ENCODE measurements at places on chromosomes 1 and 21. TPM values are rescaled to one million over a fixed set of nuclear protein-coding genes. Genes with fewer than 3 reads are reported as not detected.

Gene LRRN2
- 6.4 TPM for polyA plus RNA-seq

GRCh38 chr21:26736449-26736848, 108.8 kb downstream of the ADAMTS1 start:
- DNase-seq, result no peak

GRCh38 chr1:211113566-211113965, 20.4 kb downstream of the KCNH1 start:
- DNase-seq, result no peak

Gene AMIGO1
- 14.8 TPM for polyA plus RNA-seq

Gene PROK1
- not detected for polyA plus RNA-seq

Gene RAB7B
- 12.2 TPM for polyA plus RNA-seq

DNA sequence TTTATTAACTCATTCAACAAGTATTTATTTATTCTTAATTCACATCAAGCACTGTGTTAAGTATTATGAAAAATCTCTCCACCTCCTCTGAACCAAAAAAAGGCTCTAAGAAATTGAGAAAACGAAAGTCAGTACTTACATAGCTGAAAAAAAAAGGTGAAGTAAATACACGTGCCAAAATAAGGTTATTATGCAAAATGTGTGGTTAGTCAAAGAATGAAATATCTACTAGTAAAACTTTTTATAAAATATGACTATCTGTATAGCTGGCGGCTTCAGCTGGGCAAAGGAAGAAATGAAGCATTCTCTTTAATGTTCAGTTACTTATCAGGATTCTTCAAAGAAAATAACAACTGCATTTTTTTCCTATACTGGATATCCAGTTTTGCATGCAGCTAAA, 35.5 kb upstream of the ASPM start:
- no peak for DNase-seq

DNA sequence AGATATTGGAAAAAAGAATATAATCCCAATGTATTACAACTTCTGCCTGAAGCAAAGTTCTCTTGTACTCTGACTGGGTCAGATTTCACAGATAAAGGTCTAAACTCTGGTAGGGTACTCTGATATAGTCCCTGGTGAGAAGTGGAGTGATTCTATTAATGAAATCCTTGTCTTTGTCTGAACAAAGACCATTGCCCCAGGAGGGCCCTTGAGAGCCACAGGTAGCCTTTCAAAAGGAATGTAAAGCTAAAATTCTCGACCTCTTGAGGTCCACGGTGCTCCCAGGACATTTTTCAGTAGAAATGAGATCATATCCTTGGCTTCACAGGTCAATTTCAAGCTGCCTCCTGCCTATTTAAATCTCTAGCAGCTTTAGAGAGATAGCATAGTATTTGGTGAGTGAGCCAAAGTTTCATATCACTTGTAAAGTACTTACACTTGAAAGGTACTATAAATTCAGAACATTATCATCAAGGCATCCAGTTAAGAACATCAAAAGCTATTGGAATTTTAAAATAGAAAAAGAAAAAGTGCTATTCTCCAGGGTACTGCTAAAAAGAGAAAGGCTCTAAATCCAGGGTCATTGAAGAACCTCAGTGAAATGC, 10.1 kb downstream of the TNNI3K start:
- DNase-seq, result no peak

- no peak for DNase-seq
Measured at GRCh38 chr1:83102630-83103071, 896.3 kb downstream of the TTLL7 start.

DNA sequence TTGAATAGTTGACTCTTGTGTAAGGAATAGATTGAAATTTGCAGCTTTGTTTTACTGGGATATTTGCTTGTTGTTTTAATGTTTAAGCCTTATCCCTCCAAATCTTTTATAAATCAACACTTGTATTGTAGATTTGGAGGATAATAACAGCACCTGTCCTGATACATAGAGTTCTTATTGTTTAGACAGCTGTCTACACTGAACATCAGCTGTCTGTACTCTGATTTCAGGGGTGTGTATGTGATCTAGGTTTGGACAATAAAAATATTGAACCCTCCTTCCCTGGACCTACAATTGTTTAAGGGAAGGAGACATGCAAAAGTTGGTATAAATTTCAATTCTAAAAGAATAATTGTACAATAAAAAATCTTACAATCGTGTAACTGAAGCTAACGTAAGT, 48.3 kb upstream of the DPH5 start:
- DNase-seq, result no peak

Gene FAM131C
- polyA plus RNA-seq, result not detected

DNA sequence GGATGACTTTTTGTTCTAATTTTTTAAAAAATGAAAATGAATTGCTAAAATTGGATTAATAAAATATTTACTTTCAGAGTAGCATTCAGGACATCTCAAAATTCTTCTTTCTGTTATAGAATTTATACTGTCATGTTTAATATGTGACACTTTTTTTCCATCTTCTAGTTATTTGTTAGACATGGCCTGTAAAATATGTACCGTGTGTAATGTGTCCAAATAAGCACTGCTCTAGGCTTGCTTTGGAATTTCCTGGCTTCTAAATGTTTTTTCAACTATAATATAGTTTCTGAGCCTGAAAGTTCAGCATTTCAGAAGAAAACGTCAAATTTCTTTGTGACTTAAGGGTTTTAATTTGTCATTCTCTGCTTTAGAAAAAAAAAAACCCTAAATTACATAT, 243.6 kb downstream of the DNM3 start:
- no peak for DNase-seq

- no peak for DNase-seq
Measured at GRCh38 chr1:102296116-102296515, 299.4 kb upstream of the OLFM3 start.

GRCh38 chr1:174153085-174153824, 6.1 kb upstream of the RABGAP1L start:
- DNase-seq, result no peak

Gene B3GALT5
- polyA plus RNA-seq, result 0.37 TPM

- DNase-seq, result no peak
Measured at GRCh38 chr1:174761901-174762585, 237.7 kb upstream of the CACYBP start.

DNA sequence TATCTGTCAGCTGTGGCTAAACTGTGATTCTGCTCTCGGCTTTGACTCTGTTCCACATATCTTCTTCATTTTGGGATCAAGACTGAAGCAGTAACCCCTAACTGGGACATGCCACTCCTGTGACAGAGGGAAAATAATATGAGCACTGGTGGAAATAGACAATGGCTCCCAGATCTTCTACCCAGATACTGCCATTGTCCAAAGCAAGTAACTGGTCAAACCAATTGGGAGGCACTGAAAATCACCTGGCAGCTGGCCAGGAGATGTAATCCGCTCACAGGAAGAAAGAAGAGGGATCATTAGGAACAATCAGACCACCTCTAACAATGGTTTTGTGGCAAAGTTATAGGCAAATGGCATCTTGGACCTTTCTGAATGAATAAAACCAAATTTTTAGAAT, 10.7 kb downstream of the SNX7 start:
- DNase-seq, result no peak

DNA sequence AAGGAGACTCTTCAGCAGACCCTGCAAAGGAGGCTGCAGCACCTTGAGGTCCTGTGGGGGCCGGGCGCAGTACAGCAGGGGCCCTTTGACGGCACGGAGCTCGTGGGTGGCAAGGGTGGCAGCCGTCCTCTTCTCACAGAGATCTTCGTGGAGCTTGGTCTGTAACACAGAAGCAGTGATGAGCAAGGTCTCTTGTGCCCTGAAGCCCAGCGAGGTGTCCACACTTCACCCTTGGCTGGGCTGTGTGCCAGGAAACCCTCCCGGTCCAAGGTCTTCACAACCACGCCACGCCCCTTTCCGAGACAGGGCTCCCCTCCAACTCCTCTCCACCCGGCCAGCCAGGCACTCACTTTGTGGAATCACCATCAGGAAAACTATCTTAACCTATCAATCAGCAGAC, 11.3 kb downstream of the LRRC47 start:
- no peak for DNase-seq

DNA sequence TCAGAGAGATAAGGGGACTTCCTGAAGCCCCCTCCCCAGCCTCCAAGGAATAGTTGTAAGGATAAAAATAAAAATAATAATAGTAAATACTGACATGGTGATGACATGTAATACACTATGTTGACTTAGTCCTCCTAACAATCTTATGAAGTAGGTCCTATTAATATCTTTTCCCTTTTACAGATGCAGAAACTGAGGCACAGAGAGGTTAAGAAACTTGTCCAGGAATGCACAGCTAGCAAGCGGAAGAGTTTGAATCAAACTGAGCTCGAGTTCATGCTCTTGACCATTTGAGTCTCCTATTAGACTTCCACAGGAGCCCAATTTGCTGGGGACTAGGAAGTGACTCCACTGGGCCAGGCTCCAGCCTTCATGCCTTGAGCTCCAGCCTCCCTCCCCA, 194.8 kb downstream of the GRIK3 start:
- no peak for DNase-seq

DNA sequence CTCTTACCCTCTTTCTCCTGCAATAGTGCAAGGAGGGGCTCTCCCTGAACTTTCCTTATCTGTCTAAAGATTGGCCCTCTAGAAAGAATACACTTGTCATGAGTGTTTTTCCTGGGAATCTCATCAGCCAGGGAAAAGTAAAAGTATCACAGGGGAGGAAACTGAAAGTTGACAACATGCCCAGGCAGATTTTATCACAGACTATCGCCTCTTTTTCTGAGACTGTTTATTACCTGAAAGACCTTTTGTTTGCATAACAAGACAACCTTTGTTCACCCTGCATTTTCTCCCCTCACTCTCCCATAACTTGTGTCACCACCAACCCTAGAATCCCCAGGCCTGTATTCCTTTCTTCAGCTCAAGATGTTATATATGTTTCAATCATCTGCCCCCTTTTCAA, 794.7 kb upstream of the ADAMTS5 start:
- DNase-seq, result no peak

GRCh38 chr1:6625584-6626149, 999 bp downstream of the THAP3 start:
- DNase-seq, result peak; percentile 30

Gene DDAH1
- 50.0 TPM for polyA plus RNA-seq

GRCh38 chr1:43232074-43232473, 37.7 kb upstream of the TMEM125 start:
- no peak for DNase-seq

Gene NID1
- 239 TPM for polyA plus RNA-seq

Gene ANKRD34A
- 1.2 TPM for polyA plus RNA-seq

Gene FTCD
- polyA plus RNA-seq, result 1.1 TPM

GRCh38 chr1:223815865-223816264, 29.9 kb downstream of the TP53BP2 start:
- DNase-seq, result no peak

DNA sequence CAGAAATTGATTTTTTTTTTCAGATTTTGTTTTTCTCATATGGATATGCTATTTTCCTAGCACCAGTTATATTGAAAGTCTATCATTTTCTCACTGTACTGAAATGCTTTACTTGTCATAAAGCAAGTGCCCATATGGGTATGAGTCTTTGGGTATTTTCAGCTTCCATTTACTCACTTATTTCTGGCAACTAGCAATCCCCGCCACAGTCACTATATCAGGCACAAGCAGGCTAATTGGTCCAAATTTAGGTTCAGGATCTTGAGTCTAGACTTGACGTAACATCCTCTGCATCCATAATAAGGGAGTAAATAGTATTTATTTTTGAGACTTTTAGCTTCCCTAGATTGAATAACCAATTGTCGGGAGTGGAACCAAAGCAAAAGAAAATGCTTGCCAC, 2.1 kb downstream of the OR10X1 start:
- DNase-seq, result no peak

- no peak for DNase-seq
Measured at GRCh38 chr21:35207322-35207721, 158.2 kb upstream of the RUNX1 start.

Gene ADAMTS5
- 14.9 TPM for polyA plus RNA-seq

DNA sequence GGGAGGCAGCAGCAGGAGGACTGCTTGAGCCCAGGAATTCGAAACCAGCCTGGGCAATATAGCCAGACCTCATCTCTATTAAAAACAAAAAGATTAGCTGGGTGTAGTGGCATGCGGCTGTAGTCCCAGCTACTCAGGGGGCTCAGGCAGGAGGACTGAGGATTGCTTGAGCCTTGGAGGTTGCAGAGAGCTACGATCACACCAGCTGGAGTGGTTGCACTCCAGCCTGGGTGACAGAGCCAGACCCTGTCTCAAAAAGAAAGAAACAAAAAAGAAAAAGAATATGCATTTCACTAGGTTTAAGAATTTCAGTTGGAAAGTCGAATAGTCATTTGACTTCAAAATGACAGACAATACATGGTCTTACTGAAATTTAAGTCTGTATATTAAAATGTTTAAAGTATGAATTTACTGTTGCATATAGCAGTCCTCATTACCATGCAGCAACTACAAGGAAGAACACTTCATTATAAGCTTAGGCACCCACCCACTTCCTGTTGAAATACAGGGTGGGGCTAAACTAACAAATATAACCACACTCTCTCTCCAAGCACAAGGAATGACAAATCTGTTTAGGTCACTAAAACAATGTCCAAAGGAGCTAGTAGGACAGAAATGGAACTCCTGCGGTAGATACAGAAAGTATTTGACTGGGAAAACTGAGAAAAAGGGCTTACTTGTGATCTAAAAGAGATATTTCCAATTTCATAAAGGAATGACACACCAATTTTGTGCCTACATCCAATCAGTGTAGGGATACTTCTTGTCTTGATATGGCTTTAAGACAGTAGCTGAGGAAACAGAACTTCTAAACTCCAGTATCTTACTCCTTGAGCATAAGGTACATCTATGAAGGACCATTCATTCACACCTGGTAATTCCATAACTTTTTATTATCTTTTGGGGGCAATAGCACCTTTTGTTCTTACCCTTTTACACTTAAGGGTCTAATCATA, 44.1 kb downstream of the GPR3 start:
- no peak for DNase-seq

Gene WDR64
- polyA plus RNA-seq, result 0.45 TPM
